Cardiac septum (tissue), 1 donor: ENCODE measurements at places on chromosomes 7 and 10.

DNA sequence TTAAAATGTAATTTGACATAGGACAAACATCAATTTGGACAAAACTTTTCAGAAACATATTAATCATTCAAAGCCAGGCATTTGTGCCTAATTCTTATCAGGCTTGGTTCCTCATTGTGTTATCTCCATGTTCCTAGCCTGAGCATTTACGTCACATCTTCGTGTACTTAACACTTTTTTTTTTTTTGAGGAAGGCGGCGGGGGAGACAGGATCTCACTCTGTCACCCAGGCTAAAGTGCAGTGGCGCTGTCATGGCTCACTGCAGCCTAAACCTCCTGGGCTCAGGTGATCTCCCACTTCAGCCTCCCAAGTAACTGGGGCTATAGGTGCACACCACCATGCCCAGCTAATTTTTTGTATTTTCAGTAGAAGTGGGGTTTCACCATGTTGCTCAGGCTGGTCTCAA, 19.8 kb downstream of the HNRNPA2B1 start:
- DNase-seq, result no peak

DNA sequence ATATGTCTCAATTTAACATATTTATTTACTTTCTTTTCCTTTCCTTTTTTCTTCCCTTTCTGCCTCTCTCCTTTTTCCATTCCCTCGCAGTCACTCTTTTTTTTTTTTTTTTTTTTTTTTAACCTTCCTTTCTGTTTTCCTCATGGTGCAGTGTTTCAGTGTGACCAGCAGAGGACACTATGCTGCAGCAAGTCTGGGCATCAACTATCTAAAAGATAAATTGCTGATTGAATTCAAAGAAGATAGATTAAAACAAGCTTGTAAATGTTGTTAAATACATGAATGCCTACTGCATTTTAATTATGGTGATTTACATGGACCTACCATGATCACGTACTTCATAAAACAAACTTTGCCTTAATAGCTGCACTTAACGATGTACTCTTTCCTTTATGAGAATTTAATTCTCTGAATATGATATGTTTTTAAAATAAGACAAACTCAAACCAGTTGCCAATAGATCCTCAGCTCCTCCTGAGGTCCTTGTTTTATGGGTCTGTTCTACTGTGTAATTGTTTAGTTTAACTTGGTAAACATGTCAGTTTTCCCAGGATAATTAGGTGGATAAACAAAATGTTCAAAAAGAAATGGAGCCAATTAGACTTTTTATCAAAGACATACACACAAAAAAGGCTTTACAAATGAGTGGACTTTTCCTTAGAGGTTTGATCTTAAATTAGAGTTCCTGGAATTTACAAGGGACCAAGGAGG, 101.0 kb upstream of the AGR3 start:
- no peak for DNase-seq

GRCh38 chr10:56920601-56921261, 559.7 kb upstream of the ZWINT start:
- no peak for DNase-seq

- no peak for DNase-seq
Measured at GRCh38 chr7:3244241-3244814, 56.7 kb upstream of the SDK1 start.

GRCh38 chr10:7340179-7340874, 70.5 kb downstream of the SFMBT2 start:
- no peak for DNase-seq

- DNase-seq, result no peak
Measured at GRCh38 chr10:98253499-98253898, 14.5 kb downstream of the LOXL4 start.

GRCh38 chr7:7529328-7529727, 6.3 kb downstream of the COL28A1 start:
- no peak for DNase-seq

DNA sequence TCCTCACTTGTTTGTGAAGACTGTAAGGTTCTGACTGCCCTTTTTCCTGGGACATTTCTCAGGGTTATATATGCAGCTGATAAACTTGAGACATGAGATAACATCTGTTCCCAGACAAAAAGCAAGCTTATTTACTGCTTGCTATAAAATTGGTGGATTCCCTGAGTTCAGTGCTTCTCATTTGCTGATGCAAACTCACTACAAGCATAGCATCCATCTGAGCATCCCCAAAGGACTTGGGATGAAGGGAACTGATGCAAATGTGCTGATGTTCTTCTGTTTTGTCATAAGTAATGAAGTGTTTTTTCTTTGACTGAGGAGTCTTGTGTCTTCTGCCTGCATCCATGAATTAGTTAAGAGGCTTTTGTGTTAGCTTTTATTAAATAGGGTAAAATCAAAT, 183.2 kb downstream of the ADK start:
- no peak for DNase-seq

DNA sequence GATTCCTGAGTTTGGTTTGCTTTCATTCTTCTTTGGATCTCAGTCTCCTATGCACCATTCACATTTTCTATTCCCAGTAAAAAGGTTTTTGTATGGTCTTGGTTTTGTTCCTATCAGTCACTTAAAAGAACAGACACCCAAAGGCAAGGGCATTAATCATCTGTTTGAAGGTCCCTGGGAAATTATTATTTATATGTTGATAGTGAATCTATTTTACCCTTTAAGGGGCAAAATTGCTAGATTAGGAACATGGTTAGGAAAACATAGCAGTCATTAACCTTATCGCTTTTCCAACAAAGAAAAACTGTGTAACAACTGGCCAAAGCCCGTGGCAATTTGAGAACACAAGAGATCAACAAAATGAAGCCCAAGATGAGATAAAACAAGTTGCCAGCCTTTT, 1146.6 kb upstream of the C7orf33 start:
- DNase-seq, result no peak

DNA sequence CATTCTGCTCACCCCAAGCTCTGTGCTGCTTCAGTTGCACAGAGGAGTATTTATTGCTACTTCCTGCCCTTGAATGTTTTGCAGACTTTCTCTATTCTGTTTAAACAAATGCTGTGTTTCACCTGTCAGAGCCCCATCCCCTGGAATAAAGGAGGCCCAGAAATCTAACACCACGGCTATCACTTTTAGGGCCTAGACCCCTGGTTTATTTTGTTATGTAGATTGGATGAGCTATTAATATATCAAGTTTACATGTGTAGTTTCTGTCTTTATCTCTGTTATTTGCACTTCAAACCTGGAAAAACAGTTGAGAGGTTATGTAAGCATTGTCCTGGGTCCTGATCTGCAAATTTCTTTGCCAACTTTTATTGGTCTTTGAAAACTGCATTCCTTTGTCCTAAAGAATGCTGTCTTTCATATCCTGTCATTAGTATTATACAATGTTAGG, 630.1 kb downstream of the PARD3 start:
- DNase-seq, result no peak

GRCh38 chr7:73487486-73487885, 34.6 kb downstream of the BAZ1B start:
- no peak for DNase-seq

- DNase-seq, result no peak
Measured at GRCh38 chr10:28592953-28593352, 60.0 kb downstream of the WAC start.

DNA sequence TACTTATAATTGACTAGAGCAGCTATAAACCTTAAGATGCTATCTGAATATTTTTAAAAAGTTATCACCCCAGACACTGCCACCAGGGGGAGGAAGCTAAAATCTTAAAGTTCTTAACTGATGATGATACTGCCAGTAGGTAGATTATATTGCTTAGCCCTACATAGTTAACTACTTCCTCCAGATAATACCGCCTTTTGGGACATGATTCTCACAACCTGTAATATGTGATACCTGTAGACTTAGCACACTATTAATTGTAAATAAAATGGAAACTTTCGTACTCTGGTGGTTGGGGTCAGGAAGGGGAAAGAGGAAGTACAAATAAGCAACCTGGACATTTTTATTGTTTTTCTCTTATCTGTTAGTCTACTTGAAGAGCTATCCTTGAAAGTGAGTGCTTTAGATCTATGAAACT, 268.9 kb downstream of the ADK start:
- no peak for DNase-seq

- no peak for DNase-seq
Measured at GRCh38 chr10:116972131-116972530, 32.9 kb downstream of the SHTN1 start.

GRCh38 chr10:92011560-92012214, 88.1 kb downstream of the BTAF1 start:
- no peak for DNase-seq

GRCh38 chr10:30059209-30060107, at the start of gene JCAD:
Gene JCAD (minus strand): TSS chr10:30059586. CDS start chr10:30047812, 11,774 bp downstream.
- peak; percentile 88 for DNase-seq

DNA sequence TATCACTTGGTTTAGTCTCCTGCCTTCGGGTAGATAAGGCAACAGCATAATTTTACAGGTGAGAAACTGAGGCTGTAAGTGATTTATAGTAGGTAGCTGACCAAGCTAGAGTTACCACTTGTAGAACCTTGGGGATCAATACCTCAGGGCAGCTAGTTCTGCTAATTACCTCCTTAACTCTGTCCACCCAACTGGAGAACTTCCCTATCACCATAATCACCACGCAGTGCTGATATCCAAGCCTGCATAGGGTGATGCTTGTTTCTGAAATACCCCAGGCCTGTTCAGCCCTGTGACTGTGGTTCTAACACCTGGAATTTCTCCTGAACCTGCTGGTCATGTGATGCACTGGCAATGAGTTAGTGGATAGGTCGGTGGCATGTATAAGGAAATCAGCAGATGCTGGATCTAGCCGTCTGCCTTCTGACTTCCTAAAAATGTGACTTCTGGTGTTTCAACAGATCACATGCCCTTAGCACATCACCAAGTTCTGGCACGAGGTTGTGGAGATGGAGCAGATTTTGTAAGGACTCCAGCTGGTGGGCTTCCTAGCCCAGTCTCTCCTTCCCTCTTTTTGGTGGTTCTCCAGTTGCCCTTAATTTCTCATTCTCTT, 15.3 kb downstream of the PLAU start:
- DNase-seq, result no peak

GRCh38 chr10:119669331-119669730, 18.2 kb downstream of the BAG3 start:
- no peak for DNase-seq

- no peak for DNase-seq
Measured at GRCh38 chr7:105325216-105325904, 63.4 kb downstream of the SRPK2 start.

GRCh38 chr10:67141300-67141699, 215.5 kb downstream of the LRRTM3 start:
- no peak for DNase-seq

- no peak for DNase-seq
Measured at GRCh38 chr7:1951159-1951536, 281.1 kb downstream of the ELFN1 start.

GRCh38 chr10:91311601-91312381, 91.3 kb downstream of the PCGF5 start:
- DNase-seq, result no peak

DNA sequence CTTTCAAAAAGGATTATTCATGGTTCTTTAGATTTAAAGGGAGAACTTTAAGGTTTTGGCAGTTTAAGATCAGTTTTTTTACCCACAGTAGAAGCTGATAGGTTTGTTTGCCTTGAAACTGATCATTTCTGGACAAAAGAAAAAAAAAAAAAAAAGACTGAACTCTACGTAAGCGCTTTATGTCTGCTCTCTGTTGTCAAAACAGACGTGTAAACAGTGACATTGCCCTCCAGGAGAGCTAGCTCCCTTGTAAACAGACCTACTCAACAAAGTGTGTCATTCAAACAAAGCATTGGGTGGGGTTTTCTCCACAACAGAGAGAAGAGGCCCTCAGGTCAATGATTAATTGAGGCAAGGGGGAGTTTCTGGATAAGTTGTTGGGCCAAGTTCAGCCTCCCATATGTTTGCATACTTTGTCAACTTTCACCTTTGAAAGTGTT, 568.1 kb upstream of the LRRN3 start:
- DNase-seq, result no peak

- DNase-seq, result no peak
Measured at GRCh38 chr7:26688388-26688787, 176.0 kb downstream of the SKAP2 start.

GRCh38 chr7:35232994-35233393, 20.9 kb downstream of the TBX20 start:
- DNase-seq, result no peak

DNA sequence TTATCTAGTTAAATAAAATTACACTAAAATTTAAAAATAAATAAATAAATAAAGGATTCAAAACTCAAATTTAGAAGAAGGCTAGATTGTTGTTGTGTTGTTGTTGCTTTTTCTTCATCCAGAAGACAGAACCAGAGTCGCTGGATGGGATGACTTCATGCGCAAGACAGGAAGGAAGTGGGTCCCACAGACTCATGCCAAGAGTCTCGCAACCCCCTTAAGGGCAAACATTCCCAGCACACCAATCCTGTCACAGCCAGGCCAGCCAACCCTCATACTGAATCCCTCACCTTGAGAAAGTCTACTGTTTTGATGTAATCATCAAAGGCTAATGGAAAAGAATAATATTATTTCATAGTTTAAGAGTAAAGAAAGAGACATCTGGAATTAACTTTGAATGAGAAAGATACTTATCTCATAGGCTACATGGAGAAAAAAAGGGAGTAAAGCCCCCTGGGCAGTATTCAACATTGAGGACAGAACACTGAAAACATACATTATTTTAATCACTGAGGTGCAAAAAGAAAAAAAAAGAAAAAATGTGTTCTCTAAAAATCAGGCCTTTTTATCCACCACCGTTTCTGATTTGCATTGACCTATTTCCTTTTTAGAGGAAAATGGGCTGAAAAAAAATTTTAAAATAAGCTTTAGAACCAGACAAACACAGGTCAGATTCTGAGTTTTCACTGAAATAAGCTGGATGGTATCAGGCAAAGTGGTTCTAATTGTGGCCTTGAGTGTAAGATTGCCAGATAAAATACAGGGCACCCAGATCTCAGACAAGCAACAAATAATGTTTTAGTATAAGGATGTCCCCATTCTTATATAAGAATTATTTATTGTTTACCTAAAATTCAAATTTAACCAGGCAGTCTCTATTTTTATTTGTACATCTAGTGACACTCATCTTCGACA, 826.5 kb downstream of the TNS3 start:
- DNase-seq, result no peak

GRCh38 chr7:20561908-20562307, 53.6 kb upstream of the ABCB5 start:
- no peak for DNase-seq
